Stimulated activated CD4-positive, alpha-beta T cell treated with anti-CD3 and anti-CD28 coated beads, Interleukin-2, amount 100 ng/mL, for 48 hours (primary cell): ENCODE measurements at places on chromosomes 3 and 15.

DNA sequence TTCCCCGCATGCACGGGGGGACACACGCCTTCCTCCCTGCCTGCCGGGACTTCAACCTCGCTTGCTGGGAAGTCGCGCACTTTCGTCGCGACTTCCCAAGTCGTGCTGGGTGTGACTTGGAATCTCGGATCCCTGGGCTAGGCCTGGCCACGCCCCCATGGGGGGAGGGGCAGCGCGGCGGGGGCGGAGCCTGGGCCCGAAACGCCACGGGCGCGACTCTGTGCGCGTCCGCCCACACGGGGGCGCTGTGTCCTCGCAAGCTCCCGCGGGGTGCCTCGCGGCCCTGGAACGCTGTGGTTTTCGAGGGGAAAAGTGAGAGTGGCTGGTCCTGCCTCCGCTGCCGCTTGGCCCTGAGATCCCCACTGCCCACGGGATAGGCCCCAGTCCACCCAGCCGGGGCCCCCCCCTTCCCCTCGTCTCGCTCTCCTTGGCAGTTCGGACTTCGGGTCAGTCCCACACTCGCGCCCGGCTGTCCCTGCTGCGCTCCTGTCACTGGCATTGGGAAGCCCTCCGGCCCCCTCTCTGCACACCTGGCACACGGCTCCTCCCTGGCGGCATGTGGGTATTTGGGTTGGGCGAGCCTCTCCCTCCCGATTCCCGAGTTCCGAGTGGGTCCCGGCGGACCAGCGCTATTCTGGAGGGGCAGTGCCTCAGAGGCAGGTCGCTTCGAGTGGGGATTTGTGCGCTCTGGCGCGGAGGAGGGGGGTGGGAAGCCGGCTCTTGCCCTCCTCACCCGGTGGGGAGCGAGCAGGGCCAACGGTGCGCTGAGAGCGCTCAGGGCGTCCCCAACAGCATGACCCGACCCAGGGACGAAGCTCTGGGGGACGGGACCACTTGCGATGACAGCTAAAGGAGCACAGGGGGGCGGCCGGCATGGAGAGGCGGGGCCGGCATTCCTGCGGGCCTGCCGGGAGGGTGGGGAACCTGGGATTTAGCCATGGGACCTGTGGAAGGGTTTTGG, 23.6 kb downstream of the SEC61A1 start:
- DNase-seq: peak; percentile 89

GRCh38 chr3:52633786-52634185, 51.9 kb downstream of the PBRM1 start:
- no peak for DNase-seq

DNA sequence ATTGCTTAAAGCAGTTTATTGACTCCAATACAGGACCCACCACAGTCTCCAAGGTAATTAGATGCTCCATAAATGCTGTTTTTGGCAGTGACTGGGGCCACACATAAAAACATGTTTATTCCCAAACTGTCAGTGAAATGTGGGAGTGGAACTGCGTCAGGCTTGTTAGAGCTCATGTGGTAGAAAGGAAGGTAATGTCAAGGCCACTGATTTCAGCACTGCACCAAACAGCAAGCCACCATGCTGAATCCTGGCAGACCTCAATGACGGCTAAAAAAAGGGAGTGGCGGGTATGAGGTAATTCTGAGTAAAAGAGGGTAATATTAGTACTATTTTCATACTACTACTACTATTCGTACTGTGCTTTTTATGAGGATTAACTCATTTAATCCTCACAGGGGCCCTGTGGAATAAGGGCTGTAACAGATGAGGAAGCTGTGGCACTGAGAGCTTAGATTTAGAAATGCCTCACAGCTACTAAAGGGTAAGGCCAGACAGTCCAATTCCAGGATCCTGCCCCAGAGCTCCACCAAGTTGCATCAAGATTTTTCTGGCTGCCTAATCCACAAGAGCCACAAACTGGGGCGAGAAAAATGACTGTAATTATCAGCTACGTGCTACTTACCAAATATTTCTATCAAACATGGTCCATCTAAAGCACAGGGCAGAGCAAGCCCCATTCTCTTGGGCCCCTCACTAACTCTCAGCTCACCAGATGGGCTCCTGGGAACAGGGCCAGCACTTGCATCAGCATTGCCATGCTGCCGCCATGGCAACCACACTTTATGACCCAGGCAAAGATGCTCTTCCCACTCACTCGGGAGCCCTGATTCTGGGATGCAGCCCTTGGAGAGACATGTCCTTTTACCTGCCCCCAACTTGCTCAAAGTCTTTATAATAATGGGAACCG, 83.6 kb upstream of the SPATA12 start:
- DNase-seq: no peak

GRCh38 chr3:61574854-61575253, 13.5 kb downstream of the PTPRG start:
- DNase-seq: no peak

GRCh38 chr3:43031485-43031884, 52.4 kb downstream of the GASK1A start:
- DNase-seq: no peak

DNA sequence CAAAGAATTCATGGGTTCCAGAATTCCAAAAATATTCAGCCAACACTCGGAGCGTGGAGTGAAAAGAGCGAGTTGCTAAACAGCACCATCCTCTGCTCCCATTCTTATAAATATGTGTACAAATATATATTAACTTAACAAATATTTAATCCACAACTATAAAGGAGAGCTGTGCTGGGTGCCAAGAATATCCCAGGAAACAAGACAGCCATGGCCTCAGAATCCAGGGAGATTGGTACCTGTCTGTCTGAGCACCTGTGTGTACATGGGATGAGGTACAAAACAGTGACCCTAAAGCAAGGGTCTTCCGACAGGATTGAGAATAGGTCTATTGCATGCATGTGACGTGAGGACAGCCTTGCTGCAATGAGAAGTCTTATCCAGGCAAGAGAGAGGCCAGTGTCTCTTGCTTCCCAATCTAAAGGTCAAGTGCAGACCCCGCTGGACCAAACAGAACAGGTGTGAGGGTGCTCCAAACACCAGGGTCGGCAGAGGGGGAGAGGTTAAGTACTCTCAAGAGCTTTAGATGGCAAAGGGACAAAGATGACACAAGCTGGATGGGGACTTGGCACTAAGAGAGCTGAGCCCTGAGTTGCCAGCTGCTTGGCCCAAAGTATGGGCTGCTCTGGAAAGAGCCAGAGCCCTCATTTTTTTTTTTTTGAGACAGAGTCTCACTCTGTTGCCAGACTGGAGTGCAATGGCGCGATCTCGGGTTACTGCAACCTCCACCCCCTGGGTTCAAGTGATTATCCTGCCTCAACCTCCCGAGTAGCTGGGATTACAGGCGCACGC, 36.2 kb downstream of the HOMER2 start:
- no peak for DNase-seq

DNA sequence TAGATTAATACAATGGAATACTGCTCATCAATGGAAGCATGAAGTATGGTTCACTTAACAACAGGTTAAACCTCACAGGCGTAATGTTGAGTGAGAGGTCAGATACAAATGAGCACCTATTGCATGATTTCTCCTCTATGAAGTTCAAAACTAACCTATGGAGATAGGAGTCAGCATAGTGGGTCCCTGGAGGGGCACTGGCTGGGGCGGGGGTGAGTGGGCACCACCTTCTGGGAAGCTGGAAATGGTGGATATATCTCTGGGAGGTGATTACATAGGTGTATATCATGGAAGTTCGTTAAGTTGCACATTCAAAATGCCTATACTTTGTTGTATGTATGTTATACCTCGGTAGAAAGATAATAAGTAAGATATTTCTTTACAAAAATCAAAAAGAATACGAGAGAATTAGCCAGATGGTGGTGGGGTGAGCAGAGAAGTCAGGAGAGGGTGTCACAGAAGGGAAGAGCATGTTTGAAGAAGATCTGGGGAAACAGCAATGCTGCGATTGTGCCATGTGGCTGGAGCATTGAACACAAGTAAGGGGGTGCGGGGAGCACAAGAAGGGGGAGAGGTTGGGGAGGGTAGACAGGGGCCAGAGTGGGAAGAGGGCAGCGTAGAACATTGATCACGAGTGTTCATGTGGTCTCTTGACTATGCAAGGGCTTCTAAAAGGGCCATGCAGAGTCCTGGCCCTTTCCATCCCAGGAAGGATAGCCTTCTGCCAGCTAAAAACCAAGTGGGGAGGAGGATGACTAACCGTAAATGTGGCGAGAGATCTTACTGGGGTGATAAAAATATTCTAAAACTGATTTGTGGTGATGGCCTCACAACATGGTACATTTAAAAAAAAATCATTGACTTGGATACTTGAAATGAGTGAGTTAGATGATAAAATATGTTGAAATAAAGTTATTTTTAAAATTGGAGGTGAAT, 30.2 kb downstream of the ITGA11 start:
- DNase-seq: no peak

GRCh38 chr15:74180881-74181602, 7.5 kb downstream of the ISLR start:
- DNase-seq: no peak

GRCh38 chr3:26132942-26133341, 343.1 kb downstream of the OXSM start:
- no peak for DNase-seq

DNA sequence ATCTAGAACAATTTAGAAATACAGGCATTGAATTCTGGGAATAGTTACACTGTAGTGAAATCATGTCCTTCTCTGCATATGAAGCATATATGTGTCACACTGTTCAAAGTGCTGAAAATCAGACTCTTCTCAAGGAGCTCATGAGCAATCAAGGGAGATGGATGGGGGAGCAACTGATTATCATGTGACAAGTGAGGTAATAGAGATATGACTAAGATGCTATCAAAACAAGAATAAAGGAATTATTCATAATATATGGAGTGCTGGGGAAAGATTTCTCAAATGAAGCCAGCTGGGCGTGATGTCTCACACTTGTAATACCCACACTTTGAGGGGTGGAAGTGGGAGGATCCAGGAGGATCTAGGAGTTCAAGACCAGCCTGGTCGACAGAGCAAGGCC, 74.9 kb upstream of the CHRNB4 start:
- no peak for DNase-seq

- no peak for DNase-seq
These were observed 32.3 kb upstream of the AMOTL2 start for GRCh38 chr3:134406331-134407238.

- DNase-seq: no peak
These were observed 44.9 kb upstream of the CTSH start for GRCh38 chr15:78989701-78990240.

DNA sequence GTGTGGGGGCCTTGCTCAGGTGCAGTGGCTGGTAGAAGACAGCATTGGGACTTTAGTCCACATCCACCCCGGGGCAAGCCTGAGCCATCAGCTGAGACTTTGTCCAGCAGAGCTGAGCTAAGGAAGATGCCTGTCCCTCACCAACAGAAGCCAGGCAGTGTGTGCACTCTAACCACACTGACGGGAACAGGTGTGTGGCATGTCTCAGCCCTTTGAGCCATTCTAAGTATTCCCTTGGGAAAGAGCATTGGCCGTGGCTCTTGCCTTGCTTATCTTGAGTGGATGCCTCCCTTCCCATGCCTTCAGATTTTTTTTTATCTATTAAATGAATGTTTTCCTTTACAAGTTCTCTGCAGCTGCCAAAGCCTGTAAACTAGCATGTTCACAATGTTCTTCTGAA, 3.5 kb downstream of the GABRA5 start:
- no peak for DNase-seq

GRCh38 chr15:34722439-34722836, 32.4 kb downstream of the GJD2 start:
- DNase-seq: no peak

- no peak for DNase-seq
These were observed 849 bp downstream of the TRAK1 start for GRCh38 chr3:42092006-42092405.

DNA sequence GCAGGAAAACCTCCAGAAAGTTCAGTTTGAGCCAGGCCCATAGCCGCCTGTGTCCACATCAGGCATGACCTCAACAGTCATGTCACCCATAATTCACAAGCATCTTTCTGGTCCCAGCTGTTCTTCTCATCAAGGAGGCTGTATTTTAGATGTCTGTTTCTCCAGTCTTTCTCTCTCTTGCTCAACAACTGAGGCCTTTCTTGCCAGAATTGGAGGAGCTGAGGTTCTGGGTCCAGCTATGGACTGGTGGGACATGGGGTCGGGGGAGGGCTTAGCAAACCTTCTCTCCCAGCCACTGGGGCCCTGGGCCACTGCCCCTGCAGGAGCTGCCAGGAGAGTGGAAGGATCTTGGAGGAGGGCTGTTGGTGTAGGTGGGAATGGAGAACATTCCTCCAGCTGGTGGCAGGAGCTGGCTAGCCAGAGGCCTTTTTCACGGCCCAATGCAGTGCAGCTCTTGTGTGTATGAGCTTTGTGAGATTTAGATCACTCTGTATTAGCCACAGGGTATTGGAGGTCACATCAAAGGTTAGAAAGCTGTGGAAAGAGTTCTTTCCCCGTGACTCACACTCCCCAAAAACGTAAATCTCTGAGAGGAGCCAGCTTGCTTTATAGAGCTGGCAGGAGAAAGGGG, 23.5 kb downstream of the MAGEF1 start:
- no peak for DNase-seq

- no peak for DNase-seq
These were observed 170.6 kb upstream of the EPHA3 start for GRCh38 chr3:88936831-88937230.

DNA sequence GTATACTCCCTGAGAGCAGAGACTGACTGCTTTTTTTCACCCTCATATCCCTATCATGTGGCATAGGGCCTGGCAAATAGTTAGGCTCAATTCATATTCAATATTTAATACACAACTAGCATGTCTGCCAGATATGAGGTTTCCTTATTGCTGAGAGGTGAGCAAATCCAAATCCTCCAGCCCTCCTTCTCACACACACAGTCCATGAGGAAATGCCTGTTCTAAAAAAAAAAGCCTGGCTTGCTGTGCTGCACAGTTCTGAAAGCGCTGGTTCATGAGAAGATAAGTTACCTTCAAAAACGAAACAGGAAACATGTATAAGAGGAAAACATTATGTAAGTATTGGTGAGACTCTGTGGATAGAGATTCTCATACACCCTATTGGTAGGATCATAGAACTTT, 15.5 kb upstream of the ACAP2 start:
- no peak for DNase-seq

DNA sequence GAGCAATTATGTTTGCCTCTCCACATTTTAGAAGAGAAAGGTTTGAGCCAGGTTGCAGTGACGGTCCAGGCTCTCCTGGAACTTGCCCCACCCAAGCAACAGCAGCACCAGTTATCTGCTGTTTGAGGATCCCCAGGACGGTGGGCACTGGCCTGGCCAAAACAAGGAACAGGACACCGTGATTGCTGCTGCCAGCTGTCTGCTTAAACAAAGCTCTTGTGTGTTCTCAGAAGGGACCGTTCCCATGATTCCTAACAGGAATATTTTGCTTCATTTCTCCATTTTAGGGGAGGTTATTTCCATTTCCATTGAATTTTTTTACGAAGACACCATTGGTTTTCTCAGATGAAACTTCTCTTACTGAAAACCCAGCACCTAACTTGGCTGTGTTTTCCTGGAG, 66.4 kb upstream of the RPL35A start:
- DNase-seq: no peak

- DNase-seq: no peak
These were observed 96.5 kb upstream of the PRICKLE2 start for GRCh38 chr3:64321747-64322146.

- no peak for DNase-seq
These were observed 279.3 kb upstream of the CTNNB1 start for GRCh38 chr3:40920041-40920440.

GRCh38 chr15:59401824-59402569, 29.3 kb upstream of the MYO1E start:
- DNase-seq: no peak
